ENCODE measurements at places on chromosomes 5 and 9.
A peak's percentile ranks its signal among the peaks of the same experiment; 100 is the strongest.

DNA sequence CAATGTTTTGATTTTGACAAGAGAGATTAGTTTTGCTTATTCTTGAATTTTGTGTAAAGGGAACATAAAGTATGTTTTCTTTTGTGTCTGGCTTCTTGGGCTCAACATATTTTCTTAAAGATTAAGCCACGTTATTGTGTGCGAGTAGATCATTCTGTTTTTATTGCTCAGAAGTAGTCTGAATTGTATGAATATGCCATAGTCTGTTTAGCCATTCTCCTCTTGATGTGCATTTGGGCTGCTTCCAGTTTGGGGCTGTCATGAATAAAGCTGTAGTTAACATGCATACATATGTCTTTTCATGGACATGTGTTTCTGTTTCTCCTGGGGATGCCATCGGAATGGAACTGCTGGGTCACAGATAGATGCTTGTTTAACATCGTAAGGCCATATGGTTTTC lies 198.9 kb downstream of the FANCC start:
- no peak for DNase-seq

DNA sequence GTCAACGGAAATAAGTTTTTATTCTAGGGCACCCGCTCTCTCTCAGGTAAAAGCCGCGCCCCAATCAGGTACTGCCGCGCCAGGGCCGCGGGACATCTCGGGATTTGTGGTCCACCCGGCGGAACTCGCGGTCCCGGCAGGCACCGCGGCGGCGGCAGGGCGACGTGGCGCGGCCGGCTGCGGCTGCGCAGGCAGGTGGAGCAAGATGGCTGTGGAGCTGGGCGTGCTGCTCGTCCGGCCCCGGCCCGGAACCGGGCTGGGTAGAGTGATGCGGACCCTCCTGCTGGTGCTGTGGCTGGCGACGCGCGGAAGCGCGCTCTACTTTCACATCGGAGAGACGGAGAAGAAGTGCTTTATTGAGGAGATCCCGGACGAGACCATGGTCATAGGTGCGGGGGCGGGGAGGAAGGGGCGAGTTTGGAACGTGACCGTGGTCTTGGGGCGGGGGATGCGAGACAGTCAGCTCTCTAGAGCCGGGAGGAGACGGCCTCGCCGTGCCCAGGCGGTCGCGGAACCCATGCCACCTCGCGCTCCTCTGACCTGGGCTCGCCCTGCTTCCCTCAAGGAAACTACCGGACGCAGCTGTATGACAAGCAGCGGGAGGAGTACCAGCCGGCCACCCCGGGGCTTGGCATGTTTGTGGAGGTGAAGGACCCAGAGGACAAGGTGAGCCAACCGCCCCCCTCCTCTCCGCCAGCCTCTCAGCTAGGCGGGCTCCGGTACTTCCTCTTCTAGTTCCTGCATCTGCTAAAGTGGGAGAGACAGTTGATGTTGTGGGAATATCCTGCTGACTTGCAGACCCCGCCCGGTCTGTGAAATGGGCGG lies at the start of gene TMED9:
TMED9 (plus strand) TSS at position 194 of the 825 bp plus-strand sequence; CDS start at position 206, 12 bp downstream.
- no peak for DNase-seq

DNA sequence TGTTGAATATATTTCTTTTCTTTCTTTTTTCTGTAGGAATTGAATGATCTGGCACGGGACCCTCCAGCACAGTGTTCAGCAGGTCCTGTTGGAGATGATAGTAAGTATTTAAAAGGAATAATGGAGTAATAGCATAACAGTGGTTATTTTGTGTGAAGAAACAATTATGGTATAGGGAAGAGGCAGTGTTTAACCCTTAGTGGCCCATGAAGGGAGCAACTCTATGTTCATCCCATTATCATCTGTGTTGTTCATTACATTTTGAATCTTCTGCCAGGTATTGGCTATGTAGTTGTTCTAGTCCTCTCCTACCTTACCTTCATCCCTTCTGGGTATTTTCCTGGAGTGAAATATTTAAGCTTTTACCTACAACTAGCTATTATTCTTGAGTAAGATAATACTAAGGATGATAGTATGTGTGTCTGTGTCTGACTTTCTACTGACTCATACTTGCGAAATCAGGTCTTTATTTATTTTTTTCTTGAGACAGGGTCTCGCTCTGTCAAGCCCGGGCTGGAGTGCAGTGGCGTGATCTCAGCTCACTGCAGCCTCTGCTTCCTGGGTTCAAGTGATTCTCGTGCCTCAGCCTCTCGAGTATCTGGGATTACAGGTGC lies 39.3 kb downstream of the UBE2D2 start:
- DNase-seq: no peak

GRCh38 chr9:123495731-123496130 lies 139.7 kb downstream of the CRB2 start:
- no peak for DNase-seq

DNA sequence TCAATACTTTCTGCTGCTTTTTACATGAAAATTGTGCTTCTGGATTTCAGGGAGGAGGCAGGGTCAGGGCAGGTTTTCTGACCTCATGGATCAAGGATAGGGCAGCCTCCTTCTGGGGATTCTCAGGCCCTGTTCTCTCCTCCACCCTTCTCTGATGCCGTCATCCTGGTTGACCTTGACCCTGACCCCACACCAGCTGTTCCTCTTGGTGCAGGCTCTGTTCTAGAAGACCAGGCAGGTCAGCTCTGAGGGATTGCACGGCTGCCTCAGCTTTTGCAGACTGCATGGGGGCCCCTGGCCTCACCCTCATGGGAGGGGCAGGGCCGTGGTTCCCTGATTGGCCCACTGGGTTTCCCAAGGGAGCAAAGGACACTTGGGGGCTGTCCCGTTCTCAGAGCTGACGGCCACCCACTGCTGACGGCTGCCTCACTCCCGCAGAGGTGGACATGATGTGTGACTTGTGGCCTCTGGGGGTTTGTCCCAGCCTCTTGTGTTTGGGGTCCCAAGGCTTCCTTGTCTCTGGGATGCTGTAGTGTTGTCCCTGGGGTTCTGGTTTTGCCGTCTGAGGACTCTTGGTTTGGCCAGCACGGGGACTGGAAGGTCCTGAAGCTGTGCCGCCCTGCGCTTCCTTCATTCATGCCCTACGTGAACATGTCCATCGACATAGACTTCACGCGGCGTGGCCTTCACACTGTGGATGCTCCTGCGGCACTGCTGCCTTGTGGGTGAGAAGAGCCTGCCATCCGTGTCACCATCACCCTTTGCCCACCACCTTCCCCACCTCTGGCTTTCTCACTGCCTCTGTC lies 34.5 kb downstream of the CEP72 start:
- DNase-seq: no peak

DNA sequence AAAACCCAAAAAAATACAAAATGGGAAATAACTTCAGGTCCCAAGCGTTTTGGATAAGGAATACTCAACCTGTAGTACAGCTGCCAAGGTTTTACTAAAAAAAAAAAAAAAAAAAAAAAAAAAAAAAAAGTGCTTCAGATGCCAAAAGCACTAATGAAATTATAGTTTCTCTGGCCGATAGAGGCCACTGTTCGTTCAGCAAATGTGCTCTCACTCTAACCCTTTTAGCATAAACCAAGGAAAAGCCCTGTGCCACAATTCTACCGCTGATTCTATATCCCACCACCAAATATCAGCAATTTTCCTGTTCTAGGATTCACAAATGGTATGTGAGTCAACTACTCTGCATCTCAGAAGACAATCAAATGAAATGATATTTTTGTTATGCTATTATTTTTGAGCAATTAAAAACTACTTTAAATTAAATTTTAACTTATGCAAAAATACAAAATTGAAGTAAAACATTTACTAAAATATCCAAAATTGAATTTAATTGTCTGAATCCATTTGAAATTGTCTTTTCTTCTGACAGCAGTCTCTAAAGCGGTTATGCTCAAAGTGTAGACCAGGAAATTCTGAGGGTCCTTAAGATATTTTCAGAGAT lies 79.8 kb downstream of the RICTOR start:
- no peak for DNase-seq

- no peak for DNase-seq
Measured at GRCh38 chr9:23674016-23674585, 151.9 kb downstream of the ELAVL2 start.

GRCh38 chr5:4387290-4387689 lies 752.8 kb upstream of the ADAMTS16 start:
- no peak for DNase-seq

- DNase-seq: no peak
Measured at GRCh38 chr5:59157068-59157467, 574.2 kb downstream of the RAB3C start.

- no peak for DNase-seq
Measured at GRCh38 chr9:85524531-85524930, 217.2 kb downstream of the AGTPBP1 start.

DNA sequence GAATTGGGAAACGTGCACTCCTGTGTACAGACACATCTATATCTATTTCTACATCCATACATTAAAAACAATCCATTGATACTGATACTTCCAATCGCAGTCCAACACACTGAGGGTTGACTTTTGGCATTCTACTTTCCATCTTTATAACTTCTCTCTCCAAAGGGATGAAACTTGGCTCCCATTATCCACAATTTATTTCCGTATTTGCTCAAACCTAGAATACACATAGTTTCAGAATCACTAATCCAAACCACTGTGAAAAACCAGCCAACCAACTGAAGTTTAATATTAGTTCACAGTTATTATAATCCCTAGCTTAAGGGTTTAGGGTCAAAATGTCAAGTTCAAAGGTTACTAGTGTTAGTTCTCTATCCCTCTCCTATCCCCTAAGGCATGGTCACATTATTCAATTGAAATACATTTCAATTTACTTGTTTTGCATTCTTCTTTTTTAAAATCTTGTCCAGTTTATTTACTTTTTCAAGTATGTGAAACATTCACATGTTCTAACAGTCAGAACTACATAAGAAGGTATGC lies 156.5 kb downstream of the MED27 start:
- no peak for DNase-seq

- DNase-seq: no peak
Measured at GRCh38 chr5:40078898-40079575, 600.7 kb upstream of the PTGER4 start.

- no peak for DNase-seq
Measured at GRCh38 chr5:1210832-1211251, 9.4 kb downstream of the SLC6A19 start.

DNA sequence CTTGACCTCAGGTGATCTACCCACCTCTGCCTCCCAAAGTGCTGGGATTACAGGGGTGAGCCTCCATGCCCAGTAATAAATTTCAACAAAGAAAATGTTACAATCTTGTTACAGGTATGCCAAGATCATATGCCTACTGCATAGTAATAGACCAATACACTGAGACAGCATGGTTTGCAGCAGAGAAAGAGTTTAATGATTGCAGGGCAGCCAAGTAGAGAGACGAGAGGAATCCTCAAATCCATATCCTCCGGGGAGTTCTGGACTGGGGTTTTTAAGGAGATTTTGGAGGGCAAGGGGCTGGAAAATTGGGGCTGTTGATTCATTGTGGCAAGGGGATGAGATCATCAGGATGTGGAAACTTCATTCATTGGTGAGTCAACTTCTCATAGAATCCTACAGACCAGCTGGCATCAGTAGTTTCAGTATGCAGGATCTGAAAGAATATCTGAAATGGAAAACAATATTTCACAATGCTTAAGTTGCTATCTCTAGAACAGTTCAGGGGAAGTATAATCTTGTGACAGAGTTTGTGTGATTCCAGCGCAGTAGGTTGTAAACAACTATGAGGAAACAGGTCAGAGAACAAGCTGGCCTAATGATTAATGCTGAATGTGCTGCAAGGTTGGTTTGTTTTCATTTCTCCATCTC lies 14.8 kb upstream of the TUT7 start:
- no peak for DNase-seq

- no peak for DNase-seq
Measured at GRCh38 chr5:161094411-161094810, 242.4 kb upstream of the ATP10B start.

- no peak for DNase-seq
Measured at GRCh38 chr5:68348447-68349222, 133.1 kb downstream of the PIK3R1 start.

GRCh38 chr9:104386425-104387069 lies 117.5 kb upstream of the OR13F1 start:
- peak; percentile 73 for DNase-seq

DNA sequence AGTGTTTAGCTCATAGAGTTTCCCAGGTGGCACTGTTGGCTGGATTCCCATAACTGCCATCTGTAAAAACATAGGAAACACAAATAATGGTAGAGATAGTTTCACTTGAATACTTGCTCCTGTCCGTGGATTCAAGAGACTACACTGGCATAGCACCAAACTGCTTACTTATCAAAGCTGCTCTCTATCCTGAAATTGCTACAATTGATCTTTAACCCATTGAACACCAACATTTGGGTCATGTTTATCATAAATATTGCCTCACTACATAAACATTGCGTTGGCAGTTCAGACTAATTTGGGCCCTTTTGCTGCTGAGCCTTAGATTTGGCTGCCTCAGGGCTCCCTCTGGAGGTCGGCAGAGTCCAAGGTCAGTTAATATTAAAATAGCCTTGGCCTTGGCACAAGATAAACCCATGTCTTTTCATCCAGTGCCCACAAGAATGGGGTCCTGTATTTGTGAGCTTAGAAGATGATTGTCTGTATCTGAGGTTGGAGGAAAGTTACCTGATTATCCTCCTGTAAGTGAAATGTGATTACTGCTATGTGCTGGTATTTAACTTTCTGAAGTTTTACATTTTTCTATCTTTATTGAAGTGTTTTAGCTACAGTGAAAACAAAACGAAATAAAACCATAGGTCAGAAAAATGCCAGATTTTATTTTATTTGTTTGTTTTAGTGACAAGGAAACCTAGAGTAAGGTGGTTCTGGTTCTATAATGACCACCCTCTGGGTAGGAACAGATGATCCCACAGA lies 4.0 kb upstream of the RANBP3L start:
- peak; percentile 22 for DNase-seq

DNA sequence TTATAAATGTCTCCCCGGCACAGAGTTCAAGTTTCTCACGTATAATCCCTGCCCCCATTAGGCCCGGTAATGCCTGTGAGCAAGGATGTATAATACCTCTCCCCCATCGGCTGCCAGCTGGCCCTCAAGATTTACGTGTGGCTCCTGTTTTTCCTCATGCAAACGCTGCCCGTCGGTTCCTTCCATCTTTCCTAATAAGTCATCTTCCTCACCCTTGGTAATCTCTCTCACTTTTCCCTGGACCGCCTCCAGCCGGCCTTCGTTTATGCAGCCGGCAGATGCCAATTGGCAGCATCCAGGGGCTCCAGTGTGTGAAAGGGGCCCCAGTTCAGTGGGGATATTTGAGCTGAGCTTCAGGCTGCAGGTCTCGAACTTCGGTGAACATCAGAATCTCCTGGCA lies 86.5 kb upstream of the NEURL1B start:
- no peak for DNase-seq

GRCh38 chr5:155915601-155916000 lies 411.4 kb upstream of the SGCD start:
- no peak for DNase-seq

Measured in NCI-H1417 treated with DMSO at 0.1 percent for 48 hours (cell line).